ENCODE measurements at places on chromosomes 16 and 17.
A peak's percentile ranks its signal among the peaks of the same experiment; 100 is the strongest.

GRCh38 chr17:8935191-8935590 lies 30.3 kb downstream of the PIK3R5 start:
- peak; percentile 79 for DNase-seq

DNA sequence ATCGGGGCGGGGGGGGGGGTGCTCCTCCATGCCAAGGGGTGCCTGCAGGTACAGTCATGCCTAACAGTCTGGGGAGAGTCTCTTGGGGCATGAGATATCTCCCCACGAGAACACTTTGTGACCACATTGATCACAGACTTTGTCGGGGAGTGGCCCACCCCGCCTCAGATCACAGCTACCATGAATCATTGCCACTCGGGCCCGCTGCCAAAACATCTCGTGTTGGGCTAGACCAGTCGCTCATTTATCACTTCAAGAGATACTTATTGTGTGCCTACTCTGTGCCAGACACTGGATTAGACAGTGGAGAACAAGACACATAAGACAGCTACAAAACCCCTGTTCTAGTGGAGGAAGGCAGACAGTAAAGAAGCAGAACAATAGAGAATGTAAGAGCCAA lies 72.6 kb downstream of the CLEC16A start:
- DNase-seq, result peak; percentile 40

- DNase-seq, result peak; percentile 87
These were observed 432 bp downstream of the ZNF276 start for GRCh38 chr16:89721546-89722391.

DNA sequence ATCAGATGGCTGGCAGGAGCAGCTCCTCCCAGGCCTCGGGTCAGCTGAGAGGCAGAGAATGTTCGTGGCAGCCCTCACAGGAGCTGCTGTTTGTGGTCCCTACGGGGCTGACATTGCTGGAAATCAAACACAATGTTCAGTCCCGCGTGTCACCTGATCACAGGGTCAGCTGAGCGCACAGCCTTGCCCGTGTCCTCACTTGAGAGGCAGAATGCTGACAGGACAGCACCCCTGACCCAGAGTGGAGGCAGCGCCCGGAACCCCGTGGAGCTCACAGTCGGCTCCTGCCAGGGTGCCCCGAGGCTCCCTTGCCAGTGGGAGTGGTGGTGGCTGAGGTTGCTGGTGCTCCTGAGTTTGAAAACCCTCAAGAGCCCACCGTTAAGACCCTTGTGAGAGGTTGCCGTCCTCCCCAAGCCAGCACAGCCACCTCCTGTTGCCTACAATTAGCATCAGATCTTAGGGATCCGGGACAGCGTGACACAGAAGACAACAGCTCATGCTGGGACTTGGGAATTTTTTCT lies 3.6 kb upstream of the CHMP6 start:
- DNase-seq, result no peak

DNA sequence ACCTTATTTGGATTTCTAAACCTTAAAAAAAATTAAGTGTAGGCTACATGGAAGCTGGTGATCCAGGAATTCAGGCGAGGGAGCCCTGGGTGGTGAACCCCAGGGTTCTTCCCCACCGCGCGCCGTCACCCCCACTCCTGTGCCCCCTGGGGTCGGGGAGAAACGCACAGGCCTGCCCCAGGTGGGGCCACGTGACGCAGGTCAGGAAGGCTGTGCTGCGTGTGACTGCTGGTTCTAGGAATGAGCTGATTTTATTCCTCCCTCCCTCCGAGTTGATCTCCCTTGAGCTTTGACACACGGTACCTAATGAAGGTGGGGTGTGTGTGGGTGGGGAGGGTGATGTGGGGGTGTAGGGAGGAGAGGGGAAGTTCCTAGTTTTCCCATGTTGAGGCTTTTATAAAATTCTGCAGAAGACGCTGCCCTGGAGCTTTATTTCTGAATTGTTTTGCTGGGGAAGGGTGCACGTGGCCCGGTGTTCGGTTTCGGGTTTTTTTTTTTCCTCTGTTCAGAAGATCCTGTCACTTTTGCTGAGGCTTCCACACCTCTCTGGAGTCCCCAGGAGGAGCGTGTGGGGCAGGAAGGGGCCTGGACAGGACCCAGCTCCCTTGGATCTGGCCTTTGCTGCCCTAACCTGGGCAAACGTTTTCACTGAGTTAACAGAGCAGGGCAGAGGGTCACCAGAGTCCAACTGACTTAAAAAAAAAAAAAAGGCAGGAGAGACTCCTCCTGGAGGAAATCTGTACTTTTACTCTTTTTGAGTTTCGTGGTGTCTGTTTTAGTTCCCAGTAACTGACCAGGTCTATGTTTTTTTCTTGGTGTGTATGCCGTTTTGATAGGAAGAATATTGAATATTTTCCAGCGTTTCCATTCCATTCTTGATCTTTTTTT lies 55.8 kb upstream of the GSE1 start:
- DNase-seq, result peak; percentile 69

- DNase-seq, result peak; percentile 40
These were observed 543 bp downstream of the ARHGAP23 start for GRCh38 chr17:38428643-38429371.

DNA sequence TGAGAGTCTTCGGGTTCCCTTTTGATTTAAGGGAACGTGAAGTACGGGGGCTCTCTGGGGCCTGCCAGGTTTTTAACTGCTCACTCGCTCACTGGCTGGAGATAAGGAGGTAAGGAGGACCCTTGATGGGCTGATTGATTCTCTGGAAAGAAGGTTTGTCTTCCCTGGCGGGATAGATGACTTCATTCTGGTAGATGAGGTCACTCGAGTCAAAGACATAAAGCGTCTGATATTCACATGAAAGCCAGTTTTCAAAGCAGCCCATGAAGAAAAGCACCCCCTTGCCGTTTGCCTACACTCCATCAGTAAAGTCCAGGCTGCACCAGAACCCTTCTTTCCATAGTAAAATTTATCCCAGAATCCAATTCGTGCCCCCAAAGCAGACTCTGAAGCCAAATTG lies 233.7 kb upstream of the IRX5 start:
- no peak for DNase-seq

GRCh38 chr16:85234310-85235204 lies 122.3 kb upstream of the CIBAR2 start:
- no peak for DNase-seq

DNA sequence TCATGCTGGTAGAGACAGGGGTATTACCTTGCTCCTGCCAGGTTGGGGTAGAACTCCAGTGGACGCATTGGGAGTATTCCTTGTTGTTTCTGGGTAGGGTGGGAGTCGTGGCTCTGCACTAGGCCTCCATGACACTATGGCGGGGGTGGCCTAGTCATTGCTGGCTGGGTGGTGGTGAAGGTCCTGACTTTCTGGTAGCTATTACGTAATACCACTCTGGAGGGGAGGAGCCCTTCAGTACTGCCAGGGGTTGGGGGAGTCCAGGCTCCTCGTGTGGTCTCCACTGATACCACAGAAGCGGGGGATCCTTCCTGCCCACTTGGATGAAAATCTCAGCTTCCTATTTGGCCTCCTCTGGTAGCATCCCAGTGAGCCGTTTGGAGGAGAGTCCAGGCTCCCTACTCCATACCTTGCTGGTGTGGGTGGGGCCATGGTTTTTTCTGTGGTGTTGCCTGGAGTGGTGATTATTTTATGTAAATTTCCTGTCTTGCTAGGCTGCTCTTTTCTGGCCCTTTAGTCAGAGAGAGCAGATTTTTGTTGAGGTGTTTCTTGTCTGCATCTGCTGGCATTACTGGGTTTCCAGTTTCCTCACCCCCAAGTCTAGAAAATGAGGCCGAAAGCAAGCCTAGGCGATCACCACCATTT lies 65.8 kb upstream of the GNG13 start:
- DNase-seq, result no peak

- DNase-seq, result no peak
These were observed 34.4 kb downstream of the TMEM92 start for GRCh38 chr17:50308666-50309065.

DNA sequence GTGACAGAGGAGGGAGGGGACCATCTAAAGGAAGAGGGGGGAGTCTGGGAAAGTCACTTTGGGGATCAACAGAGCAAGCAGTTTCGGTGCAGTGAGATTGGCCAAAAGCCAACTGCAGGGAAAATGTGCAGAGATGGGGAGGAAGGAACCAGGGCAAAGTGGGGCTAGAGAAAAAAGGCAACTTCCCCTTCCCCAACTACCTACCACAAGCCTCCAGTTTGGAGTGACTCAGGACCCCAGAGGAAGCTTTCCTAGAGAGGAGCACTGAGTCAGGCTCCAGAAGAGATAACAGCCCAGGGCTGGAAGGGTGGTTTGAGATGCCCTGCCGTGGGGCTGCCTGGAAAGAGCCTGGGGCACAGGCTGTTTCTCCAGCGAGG lies 6.9 kb upstream of the CD300LD start:
- DNase-seq, result no peak

DNA sequence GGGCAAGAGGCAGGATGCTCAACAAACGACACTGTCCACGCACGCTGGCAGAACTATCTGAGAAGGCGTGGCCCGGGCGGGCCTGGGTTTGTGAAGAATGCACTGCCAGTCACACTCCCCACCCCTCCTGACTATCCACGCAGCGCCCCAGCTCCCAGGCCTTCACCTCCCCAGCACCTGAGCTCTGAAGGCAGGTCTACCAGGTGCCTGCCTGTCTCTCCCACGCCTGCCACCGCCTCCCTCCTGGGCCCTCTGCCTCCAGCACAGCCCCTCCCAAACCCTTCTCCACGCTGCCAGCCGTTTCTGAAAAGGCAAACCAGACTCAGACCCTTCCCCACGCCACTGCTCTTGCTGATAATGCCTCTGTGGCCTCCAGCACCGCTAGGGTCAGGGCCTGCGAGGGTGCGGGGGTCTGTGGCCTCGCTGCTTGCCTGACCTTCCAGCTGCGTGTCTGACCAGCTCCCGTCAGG lies 11.6 kb downstream of the MYBBP1A start:
- DNase-seq, result no peak

GRCh38 chr17:17926840-17927449 lies 45.3 kb downstream of the TOM1L2 start:
- no peak for DNase-seq

DNA sequence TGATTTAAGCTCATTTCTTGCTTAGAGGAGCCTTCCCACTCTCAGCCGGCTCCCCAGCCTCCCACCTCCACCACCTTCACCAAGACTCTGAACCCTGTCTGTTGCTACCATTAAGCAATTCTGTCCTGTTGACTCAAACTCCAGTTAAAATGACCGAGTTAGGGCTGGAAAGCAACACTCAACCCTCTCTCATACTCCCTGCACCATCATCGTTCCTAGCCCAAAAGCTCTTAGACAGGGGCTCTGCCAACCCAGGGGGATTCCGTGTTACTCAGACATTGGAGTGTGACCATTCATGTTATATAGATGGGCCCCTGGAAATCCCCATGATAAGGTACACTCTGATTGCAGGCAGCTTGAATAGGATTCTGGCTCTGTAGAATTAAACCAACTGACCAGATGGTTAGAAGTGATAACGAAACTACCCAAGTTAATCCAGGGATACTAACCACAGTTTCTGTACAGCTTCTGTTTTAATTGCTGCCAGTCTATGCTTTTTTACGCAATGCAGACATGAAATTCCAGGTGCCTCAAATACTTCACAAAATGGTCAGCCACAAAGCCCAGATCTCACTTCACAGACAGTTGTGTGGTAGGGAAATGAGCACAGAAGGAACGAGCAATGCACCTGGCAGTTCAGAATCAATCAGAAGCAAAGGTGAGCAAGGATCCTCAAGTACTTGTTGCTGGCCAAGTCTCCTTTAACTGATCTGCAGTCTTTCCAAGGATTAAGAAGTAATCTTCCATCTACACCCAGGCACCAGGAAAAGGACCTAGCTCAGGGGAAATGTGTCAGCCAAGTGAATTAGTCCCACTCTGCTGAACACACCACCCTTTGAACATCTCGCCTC lies 2.1 kb downstream of the SSTR2 start:
- DNase-seq, result peak; percentile 22

DNA sequence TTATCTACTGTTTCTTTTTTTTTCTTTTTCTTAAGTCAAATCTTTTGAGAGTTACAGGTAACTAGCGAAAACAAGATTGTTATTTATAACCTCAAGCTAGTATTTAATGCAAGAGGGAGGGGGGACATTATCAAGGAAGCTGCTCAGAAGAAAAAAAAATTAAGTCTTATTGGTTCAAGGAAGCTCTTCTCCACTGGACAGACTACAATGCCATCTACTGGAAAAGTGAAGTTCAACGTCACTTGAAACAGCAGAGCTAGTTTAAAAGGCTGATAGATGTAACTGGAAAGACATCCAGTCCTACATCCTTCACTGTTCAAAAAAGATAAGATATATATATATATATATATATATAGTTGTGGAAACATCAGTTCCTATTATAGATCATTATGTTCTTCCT lies 418.0 kb upstream of the PSMD7 start:
- DNase-seq, result no peak

GRCh38 chr17:13746404-13746803 lies 144.7 kb upstream of the HS3ST3A1 start:
- DNase-seq, result no peak

GRCh38 chr17:17840751-17841591 lies 4.2 kb upstream of the SREBF1 start:
- DNase-seq, result no peak

GRCh38 chr17:59332749-59333377 lies 1.4 kb downstream of the YPEL2 start:
- DNase-seq, result peak; percentile 41

GRCh38 chr16:60404401-60404800 lies 1631.8 kb downstream of the CDH8 start:
- no peak for DNase-seq

All from stimulated activated CD4-positive, alpha-beta T cell treated with anti-CD3 and anti-CD28 coated beads, Interleukin-15, amount 100 ng/mL, for 24 hours (primary cell).